ENCODE measurements at places on chromosomes 3 and 15.

- peak; percentile 4 for DNase-seq
Observed at GRCh38 chr15:56821721-56822425, 88.6 kb upstream of the ZNF280D start.

DNA sequence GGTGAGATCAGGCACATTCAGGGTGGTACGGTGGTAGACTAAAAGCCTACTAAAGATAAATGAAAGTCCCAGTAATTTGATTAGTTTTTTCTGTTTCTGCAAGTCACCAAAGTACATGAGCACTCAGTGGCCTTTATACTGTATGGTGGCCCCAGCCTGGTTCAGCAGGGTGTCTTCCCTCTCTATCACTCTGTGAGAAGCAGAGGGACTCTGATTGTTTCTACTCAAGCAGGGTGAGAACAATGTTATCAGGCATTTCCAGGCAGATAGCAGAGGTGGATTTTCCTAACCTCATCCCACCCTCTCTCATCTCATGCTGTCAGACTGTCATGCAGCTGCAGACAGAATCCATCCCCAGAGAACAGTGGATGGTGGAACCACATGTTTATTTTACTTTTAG, 71.5 kb upstream of the BFSP2 start:
- no peak for DNase-seq

DNA sequence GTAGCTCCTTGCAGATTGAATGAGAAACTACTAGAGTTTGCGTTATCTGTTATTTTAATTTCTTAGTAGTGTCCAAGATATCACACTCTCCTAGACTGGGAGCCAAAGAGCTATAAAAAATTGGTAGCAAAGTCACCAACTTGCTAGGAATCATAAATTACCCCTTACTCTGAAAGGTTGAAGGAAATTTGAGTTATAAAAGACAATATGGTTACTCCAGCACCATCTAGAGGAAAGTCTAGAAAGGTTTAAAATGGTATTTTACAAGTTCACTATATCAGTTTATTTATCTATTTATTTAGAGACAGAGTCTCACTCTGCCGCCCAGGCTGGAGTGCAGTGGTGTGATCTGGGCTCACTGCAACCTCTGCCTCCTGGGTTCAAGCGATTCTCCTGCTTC, 121.6 kb downstream of the RBPMS2 start:
- no peak for DNase-seq

DNA sequence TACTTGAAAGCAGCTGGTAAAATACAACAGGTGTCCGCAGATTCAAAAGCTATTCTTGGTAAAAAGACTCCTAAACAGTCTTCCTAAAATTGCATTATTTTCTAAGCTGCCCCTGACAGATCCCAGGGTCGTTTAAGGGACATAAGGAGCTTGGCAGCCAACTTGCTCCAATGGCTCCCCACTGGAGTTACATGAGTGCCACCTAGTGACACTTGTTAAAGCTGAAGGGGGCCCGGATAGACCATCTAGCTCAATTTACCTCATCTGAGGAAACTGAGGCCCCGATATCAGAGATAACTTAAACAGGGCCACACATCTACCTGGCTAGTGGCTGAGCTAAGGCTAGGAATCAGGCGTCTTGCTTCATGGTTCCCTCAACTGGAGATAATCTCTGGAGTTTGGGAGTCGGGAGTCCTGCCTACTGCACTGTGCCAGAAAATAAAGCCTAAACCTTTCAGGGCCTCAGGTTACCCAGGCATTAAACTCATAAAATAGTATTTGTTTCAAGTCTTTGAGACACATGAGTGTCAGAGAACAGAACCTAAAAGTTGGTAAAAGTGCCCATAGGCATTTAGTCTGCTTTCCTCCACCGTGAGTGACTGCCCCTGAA, 6.5 kb upstream of the TBC1D23 start:
- DNase-seq = peak; percentile 64

DNA sequence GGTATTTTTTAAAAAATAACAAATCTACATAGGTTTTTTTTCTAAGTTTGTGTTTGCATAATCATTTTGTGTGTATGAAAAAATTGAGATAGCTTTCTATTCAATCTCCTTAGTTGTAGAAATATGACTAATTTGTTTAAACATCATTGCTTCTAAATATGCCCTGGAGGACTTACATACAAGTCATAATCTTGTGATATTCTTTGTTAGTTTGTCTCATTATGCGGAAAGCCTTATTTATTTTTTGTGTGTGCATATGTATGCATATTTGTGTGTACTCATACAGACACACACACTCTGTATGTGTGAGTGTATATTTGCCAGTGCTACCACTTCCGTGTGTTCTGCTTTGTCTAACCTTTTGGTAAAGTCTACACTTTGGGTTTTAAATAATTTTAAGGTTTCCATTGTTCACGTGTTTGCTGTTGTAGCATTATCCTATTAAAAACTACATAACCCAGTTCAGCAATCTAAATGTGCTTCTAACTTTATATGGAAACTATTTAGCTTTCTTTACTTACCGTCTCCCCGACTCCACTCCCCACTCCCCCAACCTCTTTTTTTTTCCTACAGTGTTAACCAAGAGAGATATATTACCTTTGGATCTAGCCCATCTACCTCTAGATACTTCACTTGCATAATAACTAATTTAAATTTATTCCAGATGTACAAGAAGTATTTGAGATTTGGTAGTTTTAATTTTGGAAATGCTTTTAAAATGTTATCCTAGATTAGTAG, 111.7 kb downstream of the FNDC3B start:
- DNase-seq = no peak

DNA sequence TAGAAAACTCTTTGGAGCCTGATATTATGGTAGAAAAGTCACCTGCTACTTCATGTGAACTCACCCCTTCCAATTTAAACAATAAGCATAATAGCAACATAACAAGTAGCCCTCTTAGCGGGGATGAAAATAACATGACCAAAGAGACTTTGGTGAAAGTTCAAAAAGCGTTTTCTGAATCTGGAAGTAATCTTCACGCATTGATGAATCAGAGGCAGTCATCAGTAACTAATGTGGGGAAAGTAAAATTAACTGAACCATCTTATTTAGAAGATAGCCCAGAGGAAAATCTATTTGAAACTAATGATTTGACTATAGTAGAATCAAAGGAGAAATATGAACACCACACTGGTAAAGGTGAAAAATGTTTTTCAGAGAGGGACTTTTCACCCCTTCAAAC, 5.1 kb upstream of the SCG5 start:
- no peak for DNase-seq

DNA sequence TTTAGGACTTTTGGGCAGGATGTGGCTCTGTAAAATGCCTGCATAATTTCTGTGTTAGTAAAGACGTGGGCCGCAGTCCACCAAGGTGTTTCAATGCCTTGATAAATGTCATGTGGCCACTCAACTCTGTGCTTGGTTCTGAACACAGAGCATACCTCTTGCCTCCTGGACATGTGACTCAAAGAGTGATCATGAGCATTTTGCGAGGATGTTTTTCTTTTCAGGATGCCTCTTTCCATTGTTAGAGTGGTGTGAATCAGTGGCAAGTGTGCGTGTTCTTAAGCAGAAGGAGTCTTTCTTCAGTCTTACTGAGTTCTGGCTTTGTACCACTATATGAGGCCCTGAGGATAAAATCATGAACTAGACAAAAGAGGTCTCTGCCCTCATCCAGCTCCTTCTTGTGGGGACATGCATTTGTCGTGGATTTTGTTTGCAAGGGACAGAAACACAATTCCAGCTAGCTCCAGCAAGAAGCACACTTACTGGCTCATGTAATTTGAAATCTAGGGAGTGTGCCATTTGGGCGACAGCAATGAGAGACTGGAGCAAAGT, 363.4 kb downstream of the LRTM1 start:
- DNase-seq = no peak

- no peak for DNase-seq
Observed at GRCh38 chr3:69236812-69237707, 114.7 kb upstream of the LMOD3 start.

DNA sequence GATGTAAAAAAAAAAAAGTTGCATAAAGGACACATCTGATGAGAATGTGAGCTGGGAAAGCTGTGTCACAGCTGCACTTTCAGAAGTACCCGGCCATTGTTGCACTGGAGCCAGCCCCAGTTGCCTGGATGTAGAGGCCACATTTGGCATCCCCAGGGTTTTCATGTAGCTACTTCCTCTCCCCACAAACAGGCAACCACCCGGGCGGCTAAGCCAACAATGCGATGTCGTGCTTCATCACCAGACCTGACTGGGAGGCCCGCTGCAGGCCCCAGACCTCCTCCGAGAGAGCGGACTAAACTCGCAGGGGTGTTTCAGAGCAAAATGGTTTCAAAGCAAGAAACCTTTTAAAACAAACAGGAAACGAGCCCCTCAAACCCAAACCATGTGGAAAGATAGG, 142.3 kb downstream of the TMCO5A start:
- DNase-seq = no peak

GRCh38 chr3:16119887-16120286, 54.6 kb upstream of the GALNT15 start:
- no peak for DNase-seq

GRCh38 chr15:28019594-28020309, 79.4 kb downstream of the OCA2 start:
- no peak for DNase-seq

- DNase-seq = no peak
Observed at GRCh38 chr3:74523811-74524210, 90.6 kb downstream of the CNTN3 start.

- peak; percentile 17 for DNase-seq
Observed at GRCh38 chr3:14633819-14634424, 17.6 kb upstream of the CCDC174 start.

GRCh38 chr3:14482271-14482721, 57.8 kb downstream of the GRIP2 start:
- no peak for DNase-seq

DNA sequence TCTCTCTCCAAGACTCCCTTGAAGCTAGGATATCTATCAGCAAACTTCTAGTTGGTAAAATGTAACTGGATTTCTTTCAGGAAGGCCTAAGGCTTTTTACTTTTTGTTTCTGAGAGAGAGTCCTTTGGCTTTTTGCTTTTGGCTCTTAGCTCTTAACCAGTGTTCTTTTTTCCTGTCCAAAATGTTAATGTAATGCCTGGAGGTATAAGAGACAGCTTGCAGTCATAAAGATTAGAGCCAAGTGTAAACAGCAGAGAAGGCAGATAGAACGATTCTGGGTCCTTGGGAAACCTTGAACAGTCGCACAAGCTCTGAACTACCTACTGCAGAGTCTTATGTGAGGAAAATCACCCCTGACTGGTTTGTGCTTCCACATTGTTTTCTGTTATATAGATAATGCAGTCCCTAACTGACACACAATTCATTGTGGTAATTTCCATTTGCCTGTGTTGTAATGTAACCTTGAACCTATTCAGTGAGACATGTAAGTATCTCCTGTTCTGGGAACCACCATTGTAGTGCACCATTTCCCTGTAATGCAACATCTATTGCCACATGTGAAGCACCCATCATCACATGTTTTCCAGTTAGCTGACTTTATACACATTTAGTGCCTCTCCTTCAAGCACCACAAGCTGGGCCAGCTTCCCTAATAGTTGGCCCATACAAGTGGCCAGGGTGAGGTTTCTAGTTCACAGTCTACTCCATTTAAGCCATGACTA, 1311.9 kb downstream of the ROBO1 start:
- DNase-seq = no peak

DNA sequence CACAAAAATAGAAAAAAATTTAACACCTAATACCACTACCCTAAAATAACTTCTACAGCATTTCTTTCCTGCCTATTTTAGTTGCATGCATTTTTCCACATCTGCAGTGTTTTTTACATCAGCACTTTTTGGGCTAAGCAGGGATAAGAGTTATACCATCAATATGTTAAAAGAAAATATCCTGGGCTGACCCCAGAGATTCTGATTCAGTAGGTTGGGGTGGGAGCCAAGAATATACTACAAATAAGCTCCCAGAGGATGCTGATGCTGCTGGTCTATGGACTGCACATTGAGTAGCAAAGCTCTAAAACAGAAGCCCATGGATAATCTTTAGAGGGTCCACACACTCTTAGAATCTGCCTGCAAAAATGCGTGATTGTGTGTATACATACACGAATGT, 14.8 kb downstream of the FYCO1 start:
- no peak for DNase-seq

DNA sequence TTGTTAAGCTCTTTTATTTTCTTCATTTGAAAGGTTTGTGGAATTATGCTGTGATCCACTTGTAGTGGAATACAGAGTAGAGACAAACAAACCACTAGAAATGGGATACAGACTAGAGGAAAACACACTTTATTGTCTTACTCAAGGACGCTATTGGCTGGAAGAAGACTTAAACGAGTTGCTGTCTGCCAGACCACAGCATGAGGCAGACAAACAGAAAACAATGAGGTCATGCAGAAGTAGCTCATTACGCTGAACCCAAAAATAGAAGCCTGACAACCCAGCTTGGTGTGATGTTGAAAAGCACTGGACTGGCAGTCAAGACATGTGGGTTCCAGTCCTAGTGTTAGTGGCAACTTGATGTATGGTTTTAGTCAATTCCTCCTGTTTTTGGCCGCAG, 62.4 kb upstream of the P3H2 start:
- DNase-seq = peak; percentile 10

- DNase-seq = no peak
Observed at GRCh38 chr3:186800285-186800684, 6.0 kb downstream of the RFC4 start.

DNA sequence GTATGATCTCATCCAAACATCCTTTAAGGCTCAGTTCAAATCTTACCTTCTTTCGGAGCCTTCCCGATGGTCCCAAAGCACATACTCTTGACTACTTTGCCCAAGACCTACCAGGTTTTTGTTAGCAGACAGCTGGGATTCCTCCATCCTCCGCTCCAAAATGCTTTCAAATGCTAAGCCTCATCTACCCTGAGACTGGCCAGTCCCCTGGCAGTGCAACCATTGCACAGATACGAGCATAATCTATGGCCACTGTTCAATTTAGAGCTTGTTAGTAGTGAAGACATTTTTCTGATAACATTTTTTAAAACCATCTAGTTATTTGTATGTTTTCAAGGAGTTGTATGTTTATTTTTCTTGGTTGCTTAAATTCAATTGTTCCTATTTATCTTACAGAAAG, 264.4 kb upstream of the NR2F2 start:
- DNase-seq = no peak

- no peak for DNase-seq
Observed at GRCh38 chr3:155327871-155328270, 34.4 kb upstream of the STRIT1 start.

- no peak for DNase-seq
Observed at GRCh38 chr3:59027607-59028006, 22.2 kb downstream of the CFAP20DC start.

DNA sequence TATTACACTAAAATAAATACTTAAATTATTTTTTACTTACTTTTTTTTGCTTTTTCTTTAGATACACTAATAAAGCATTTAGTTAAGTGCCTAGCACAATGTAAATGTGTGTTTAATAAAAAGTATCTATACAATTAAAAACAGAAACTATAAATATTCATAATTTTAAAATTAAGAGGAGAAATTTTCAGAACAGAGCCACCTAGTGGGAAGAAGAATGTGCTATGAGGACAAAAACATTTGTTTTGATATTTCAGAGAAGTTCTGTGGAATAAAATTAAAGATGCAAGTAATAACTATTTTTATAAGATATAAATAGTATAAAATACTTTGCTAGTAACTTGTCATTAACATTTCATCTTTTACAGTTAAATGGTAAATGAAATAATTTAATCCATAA, 33.6 kb upstream of the PLSCR5 start:
- no peak for DNase-seq

- DNase-seq = no peak
Observed at GRCh38 chr3:100455841-100456550, 36.4 kb upstream of the TMEM45A start.

All from NCI-H2029 (cell line).